ENCODE measurements at places on chromosomes 2 and 18.

GRCh38 chr2:150133623-150134022, 353.8 kb downstream of the RND3 start:
- peak; percentile 70 for DNase-seq

- no peak for DNase-seq
Observed at GRCh38 chr18:42530276-42530675, 575.2 kb downstream of the PIK3C3 start.

- no peak for DNase-seq
Observed at GRCh38 chr2:205077159-205077558, 531.9 kb downstream of the PARD3B start.

DNA sequence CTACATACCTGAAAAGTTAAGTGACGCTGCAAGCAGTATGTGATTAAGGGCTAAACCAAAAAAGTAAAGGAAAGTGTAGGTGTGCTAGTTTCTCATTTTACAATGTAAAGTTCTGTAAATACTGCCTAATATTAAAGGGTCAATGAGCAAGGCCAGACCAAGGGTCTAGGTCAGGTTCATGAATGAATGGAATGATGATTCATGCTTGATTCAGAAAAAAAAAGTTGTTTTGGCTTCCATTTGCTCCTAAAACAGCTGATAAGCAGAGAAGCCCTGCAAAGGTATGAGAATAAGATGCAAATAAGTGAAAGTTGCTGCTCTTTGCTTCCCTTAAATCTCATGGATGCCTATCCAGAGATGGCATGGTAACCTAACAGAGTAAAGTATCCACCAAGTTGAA, 61.3 kb downstream of the PTRHD1 start:
- no peak for DNase-seq

DNA sequence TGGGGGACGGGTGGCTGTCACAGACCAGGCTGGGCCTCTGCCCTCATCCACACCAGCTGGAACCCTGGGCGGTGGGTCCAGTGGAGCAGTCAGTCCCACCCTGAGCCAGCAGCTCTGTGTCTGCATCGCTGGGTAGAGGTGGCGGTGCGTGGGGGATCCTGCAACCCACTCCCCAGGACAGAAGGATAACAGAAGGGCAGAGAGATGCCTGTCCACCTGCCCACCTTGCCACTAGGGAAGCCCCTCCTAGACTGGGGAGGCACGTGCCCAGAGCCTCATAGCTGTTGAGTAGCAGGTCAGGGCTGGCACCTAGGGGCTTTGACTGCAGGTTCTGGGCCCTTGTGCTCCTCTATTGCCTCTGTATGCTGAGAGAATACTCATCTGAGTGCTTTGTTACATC, 2.4 kb downstream of the ATOH8 start:
- no peak for DNase-seq

GRCh38 chr18:9683418-9684396, 24.4 kb upstream of the RAB31 start:
- DNase-seq = peak; percentile 67

DNA sequence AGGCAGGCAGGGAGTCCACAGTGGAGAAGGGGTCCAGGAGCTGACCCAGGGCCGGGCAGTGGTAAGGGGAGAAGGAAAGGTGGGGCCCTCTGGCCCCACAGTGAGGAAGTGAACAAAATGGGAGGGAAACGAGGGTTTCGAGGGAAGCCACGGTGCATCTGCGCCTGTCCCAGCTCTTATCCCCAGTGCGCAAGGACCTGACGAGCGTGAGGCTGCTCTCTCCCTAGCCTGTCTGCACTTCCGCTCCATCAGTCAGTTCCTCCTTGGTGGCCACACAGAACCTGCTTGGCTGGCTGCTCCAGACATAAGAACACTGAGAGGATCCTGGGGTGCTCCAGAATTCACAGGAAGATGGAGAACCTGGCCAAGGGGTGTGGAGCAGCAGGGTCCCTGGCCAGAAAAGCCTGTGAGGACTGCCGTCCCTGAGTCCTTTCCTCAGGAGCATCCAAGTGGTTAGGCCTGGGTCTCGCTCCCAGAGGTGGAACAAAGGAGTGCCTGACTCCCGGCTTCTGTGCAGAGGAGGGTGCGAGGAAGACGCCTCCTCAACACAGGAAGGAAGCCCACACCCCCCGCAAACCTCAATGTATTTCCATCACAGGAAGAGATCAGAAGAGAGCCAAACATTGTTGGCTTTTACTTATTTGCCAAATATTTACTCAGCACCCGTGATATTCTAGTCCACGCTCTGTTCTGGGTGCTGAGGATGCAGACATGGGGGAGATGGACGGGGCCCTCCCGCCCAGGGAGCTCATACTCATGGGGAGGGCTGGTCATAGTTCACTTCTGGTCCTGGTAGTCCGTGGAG, 43.7 kb upstream of the SEMA4C start:
- DNase-seq = no peak

DNA sequence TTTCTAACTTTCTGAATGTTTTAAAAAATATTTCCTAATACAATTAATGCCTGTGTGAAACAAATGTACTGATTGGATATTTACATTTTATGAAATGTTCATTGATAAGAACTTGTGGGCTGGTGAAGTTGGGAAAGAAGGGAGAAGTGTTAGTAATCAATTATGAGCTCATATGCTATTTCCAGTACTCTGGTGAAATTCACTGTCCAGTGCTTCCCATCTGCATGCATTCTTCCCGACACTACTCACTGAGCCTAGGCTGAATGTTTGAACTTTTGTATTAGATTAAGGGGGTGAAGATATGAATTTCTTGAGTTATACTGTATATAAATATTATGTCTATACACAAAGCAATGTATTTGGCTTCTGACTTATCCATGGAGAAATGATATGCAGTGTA, 36.0 kb downstream of the SKA1 start:
- DNase-seq = no peak

DNA sequence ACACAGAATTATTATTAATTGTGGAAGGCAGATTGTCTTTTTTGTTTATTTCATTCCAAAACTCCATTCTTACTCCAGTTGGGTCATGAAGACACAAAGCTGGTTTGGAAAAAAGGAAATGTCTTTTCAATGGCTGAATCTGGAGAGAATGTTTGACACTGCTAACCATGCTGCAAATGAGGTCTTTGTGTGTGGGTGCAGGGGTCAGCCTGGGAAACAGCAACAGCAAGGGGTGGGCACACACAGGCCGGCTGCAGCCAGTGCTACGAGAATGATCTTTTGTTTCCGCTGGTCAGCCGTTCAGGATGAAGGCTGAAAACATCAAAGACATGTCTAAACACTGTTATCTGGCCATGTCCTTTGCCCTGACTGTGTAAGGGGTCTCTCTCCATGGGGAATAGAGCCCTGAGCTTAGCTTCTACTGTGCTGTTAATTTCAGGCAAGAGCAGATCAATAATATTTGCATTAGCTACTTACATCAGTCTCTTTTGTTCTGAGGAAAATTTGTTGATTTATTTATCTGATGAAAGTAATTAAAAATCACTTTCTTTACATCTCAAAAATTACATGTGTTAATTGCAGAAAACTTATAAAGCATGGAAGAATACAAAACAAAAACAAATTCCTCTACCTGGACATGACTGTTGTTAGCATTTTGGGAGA, 33.3 kb upstream of the E2F6 start:
- no peak for DNase-seq

All from GM04504 (cell line).